Fibroblast of villous mesenchyme (primary cell): ENCODE measurements at places on chromosomes 2 and 18. TPM values are rescaled to one million over a fixed set of nuclear protein-coding genes. Genes with fewer than 3 reads are reported as not detected.

- no peak for DNase-seq
These were observed 101.5 kb downstream of the ALPK2 start for GRCh38 chr18:58527285-58527951.

- DNase-seq, result no peak
These were observed 1626.3 kb upstream of the CELF4 start for GRCh38 chr18:39191931-39192330.

Gene PLA2R1
- 8.4 and 13.0 TPM in 2 replicates for total RNA-seq

DNA sequence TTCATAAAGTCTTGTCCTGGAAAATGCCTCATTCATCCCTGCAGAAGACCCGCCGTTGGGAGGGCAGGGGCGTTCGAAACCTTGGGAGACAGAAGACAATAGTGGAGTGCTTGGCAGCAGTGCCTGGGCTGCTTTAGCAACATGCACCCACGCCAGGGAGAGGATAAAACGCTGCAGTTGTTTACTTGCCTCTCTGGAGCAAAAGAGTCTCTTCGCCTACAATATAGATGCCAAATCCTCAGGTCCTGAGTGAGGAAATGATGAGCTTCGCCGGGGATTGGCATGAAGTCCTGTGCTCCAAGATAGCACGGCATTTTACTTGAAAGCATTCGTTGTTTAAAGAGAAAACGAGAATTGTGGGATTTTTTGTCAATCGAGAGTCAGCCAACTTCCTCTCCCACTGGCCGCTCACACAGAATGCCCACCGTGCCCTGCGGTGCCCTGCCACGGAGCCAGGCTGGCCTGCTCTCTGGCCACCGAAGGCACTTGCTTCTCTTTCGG, 152.5 kb upstream of the POU3F3 start:
- DNase-seq, result no peak

Gene POTEJ
- not detected in 2 replicates for total RNA-seq

- peak; percentile 62 for DNase-seq
These were observed 15.0 kb upstream of the ELOA2 start for GRCh38 chr18:47050468-47050867.

Gene CERKL
- under 0.01 TPM in 2 replicates for total RNA-seq

DNA sequence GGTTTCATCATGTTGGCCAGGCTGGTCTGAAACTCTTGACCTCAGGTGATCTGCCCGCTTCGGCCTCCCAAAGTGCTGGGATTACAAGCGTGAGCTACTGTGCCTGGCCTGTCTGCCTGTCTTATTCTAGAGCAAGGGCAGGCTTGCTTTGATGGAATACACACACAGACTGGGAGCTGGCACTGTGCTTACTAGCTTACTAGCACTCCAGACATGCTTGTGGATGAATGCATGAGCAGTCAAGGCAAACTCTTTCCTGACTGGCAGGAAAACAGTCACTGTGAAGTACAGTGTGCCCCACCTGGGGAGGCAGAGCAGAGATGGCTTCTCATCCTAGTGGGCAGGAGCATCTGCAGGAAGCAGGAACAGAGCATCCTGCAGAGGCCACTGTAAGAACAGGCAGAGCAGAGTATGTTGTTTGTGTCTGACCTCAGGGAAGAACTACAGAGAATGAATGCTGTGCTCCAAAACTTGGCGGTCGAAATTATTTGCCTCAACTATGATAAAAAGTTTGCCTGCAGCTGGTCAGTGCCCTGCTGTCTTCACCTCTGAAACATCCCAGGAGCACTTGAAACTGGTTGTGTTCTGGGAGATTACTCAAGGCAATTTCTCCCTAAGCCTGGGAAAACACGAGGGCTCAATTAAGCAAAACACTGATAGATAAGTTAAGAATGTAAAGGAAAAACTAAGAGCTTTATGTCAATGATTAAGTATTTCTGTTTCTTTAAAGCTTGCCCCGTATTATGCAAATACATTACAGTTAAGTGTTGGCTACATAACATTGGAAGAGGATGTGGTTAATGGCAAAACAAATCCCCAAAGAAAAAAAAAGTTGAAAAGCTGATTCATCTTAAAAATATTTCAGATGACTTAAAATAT, 102.4 kb downstream of the VAPA start:
- DNase-seq, result peak; percentile 100

- DNase-seq, result no peak
These were observed 3.1 kb upstream of the CPO start for GRCh38 chr2:206935991-206936842.

GRCh38 chr2:65974067-65974723, 460.7 kb upstream of the MEIS1 start:
- DNase-seq, result no peak

Gene ZNG1B
- 22.9 and 29.4 TPM in 2 replicates for total RNA-seq

- DNase-seq, result no peak
These were observed 373.5 kb downstream of the SOX11 start for GRCh38 chr2:6065703-6066102.

GRCh38 chr2:72273384-72273783, 125.7 kb upstream of the CYP26B1 start:
- DNase-seq, result no peak

- no peak for DNase-seq
These were observed 28.7 kb upstream of the LRRC30 start for GRCh38 chr18:7202169-7202568.

DNA sequence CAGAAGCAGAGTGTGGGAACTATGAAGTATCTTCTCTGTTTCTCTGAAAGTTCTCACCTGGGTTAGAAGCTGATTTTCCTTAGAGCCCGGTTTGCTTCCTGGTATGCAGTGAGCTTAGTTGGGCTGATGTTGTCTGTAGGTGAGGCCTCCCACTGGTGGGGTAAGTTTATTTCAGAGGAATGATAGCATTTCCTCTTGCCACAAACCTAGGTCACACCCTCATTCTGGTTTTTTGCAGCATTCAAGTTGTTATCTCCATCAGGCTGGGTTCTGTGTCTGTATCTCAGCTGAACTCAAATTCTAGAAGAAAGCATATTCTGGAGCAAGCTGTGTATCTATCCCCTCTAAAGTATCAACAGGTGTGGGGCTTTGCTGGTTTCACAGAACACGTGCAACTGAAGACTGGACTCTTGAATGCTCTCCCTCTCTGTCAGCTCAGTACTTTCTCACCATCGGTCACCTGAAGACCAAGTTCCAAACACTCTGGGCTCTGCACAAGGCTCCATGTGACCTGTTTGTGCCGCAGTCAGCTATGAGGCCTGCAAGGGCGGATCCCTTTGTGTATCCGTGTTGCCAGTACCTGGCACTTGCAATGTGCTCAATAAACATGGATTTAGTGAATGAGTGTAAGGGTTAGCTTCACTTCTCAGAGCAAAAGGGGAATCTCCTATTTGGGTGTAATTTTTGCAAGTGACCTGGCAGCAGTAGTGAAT, 49.5 kb upstream of the MBOAT2 start:
- no peak for DNase-seq

DNA sequence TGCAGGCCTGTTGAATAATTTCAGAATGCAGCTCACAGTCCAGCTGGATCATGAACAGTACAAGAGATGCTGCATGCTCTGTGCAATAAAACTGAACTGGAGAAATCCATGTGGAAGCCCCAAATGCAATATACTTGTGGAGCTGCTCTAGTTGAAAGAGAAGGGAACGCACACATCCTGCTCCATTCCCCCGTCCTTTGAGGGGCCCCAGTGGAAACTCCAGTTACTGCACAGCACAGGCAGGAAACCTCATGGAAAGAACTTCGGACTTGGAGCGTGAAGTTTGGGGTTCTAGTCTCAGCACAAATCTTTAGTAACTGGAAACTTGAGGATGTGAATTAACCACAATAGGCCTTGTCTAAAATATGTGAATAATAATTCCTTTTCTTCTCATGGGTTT, 73.2 kb downstream of the PLA2R1 start:
- DNase-seq, result no peak

GRCh38 chr2:62814123-62814522, 108.6 kb downstream of the EHBP1 start:
- peak; percentile 79 for DNase-seq

DNA sequence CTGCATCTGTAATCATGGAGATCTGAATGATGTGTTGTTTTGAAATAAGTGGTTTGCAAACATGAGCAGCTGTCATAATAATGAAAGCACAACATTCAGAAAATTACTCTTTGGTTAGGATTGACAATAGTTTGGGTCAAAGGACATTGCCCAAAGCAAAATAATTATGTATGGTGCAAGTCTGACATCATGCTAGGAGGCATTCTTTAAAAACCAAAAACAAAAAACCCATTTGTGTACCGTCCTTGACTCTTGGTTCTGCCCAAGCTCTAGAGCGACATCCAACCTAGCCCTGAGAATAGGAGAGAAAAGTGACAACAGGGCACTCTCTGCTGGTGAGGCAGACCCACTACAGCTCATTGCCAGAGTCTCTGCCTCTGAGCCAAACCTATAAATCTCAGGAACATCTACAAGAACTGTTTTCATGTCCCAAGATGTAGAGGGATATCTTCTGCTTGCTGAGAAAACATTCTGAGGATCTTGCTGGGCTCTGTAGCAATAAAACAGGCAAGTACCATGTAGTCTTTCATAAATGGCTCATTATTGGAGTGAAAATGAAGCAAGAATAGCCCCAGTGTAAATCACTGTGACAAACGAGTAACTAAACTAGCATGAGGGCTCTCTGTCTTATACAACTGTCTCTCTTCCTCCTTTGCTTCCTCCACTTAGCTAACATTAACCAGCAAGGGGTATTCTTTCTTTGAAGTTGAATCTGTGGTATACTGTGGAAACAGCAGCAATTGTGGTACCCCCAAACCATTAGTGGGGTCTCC, 266.8 kb upstream of the CXCR4 start:
- DNase-seq, result peak; percentile 48

Gene SULT1C2
- not detected in 2 replicates for total RNA-seq

- DNase-seq, result no peak
These were observed 85.8 kb downstream of the PLA2R1 start for GRCh38 chr2:159976527-159977160.
